ENCODE measurements at places on chromosomes 12 and 14.

- DNase-seq = no peak
Observed at GRCh38 chr12:124509676-124510300, 57.6 kb downstream of the NCOR2 start.

DNA sequence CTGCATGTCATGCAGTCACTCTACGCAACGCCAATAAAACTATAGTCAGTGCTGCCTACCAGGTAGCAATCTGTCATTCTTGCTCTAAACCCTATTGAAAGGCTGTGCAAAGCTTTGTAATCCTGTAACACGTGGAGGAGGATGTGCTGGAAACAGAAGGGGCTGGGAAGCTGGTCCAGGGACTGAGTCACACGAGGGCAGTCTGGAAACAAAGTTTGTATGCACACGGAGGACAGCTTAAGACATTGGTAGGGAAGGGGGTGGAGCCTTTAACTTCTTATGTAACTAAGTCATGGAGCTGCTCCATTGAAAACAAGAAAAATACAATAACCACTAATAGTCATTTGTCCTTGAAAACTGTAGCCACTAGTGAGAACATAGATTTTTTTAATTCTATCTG lies 128.0 kb downstream of the BCAT1 start:
- no peak for DNase-seq

- DNase-seq = no peak
Observed at GRCh38 chr14:24110060-24110459, 4.5 kb upstream of the DCAF11 start.

DNA sequence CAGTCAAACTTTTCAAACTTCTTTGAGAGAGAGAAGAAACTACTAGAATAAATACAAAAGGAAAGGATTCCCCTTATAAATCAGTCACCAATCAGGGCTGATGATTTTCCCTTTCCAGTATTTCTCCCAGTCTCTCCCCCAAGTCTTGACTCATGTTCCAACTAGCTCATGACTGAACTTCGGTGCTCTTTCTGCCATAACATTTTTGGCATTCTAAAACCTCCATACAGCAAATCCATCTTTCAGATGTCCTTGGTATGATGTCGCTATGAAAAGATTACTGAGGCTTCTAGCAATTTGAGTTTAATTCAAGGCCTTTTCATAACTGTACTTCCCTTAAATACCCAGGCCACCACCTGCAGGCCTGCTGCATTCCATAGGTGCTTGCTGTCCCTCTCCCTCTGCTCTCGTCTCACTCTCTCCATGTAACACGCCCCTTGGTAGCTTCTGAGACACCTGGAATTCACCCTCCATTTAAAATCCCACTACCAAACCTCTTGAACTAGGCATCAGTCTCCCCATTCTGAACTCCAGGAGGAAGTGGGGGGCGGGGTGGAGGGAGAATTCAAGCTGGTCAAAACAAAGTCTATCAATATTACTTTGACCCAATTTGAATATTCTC lies 2.4 kb downstream of the PRKD1 start:
- DNase-seq = peak; percentile 58

DNA sequence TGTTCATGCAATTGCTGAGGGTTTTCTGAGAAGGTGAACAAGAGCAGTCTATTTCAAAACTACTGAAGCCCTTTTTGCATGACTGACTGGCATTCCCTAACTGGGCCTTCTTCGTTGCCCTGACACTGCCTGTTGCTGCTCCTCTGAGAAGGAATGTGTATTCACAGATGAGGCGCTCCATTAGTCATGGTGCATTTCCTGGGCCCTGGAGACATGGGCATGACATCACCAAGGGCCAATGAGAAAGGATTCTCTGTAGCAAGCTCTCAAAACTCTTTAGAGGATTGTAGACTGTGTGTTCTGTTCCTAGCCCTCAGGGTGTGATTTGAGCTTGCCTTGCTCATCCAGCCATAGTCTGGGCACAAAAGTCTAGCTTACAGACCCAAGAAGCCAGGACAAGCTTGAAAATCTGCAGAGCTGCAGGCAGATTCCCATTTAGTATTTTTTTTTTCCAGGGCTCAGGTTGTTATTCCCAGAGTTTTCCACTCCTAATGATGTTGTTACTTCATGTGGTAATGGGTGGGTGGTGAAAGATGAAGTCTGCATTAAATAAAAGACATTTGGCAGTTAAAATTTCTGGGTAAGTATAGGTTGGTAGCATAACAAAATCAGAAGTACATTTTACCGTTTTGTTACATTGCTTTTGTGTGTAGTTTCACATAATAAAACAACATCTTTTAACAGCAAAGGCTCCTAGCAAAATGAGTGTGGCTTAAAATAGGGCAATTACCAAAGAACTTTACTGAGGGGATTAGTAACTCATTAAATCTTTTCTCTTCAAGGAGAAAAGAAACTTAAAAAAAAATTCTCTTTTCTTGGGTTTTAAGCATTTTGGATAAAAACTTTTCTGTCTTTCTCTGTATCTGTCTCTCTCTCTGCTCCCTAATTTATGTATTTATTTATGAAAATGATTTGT lies 318.4 kb downstream of the RAD51B start:
- DNase-seq = peak; percentile 66

GRCh38 chr12:20272801-20273200 lies 95.5 kb upstream of the PDE3A start:
- DNase-seq = no peak

DNA sequence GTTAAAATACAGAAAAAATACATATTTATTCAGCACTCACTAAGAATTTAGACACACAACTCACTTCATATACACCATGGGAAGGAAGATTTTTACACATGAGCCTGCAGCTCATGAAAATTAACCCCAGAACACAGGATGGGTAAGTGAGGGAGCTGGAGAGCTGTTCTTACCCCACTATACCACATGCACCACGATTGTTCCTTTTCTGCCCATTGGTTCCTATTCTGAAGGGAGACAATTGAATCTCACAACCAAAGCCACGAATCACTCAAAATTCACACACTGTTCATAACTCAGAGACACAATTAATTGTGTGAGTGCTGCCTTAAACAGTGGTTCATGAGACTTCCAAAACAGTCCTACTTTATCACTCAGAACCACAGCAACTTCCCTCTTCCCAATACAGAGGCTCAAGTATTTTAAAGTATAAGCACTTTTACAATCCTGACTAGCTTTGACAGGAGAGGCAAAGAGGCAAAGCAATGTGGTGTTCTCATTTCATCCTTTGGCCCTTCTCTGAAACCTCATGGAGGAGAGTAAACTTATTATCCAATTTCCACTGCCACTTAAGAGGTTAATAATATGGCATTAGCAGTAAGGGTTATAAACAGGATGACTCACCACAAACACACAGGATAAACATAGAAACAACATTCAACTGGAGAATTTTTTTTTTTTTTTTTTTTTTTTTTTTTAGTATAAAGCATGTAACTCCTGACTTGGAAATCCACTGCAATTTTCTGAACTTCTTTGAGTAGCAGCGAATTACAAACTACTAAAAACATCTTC lies 59.5 kb downstream of the ITPR2 start:
- DNase-seq = no peak

DNA sequence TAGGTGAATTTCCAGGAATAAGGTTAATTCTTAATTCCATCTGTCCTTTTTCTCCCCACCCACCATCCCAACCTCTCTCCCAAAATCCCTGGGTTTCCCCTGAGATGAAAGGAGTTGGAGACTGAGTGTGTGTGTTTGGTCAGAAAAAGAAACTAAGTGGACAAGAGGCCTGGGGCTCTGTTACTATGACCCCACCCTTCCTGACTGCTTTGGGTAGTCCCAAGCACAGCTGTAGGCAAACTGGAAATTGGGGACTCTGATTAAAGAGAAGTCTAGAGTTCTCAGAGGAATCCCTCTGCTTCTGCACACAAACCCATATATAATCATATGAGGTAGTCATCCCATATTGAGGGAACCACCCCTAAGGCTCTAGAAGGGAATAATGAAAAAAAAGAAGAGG lies 7.0 kb upstream of the HOXC12 start:
- DNase-seq = no peak

GRCh38 chr12:89225808-89226411 lies 126.4 kb downstream of the DUSP6 start:
- peak; percentile 56 for DNase-seq

- no peak for DNase-seq
Observed at GRCh38 chr14:79424462-79424861, 786.8 kb downstream of the DIO2 start.

GRCh38 chr12:92459850-92460249 lies 242.9 kb upstream of the PLEKHG7 start:
- no peak for DNase-seq

- no peak for DNase-seq
Observed at GRCh38 chr12:69345742-69346141, 2.4 kb upstream of the LYZ start.

DNA sequence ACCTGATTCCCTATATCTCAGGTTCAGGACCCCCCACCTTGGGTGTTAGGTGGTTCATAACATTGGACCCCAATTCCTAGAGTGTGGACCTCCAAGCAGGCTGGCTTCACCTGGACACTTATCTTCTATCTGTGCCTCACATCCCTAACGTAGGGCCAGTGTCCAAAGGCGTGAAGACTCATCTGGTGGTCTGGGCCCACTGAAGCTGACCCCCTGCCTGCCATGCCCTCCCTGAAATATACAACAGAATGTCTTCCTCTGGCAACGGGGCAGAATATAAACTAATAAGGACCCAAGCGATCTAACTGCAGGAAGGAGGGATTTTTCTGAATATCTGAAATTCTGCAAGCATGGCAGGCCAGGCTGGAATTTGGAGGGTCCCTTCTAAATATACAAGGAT lies 5.6 kb downstream of the HOXC13 start:
- no peak for DNase-seq

DNA sequence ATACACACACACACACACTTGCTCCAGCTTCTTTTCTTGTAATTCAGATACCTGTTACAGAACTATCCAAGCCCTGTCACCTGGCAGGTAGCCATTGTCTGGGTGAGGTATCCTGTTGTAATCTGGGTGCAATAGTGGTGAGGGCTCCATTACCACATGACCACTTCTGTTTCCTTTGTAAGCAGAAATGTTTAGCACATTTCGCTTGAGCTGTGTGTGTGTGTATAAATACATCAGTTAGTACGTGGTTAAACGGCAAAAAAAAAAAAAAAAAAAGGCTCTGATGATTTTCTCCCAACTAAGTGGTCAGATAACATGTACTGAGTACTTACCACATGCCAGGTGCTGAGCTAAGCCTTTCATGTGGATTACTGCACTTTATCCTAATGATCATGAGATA lies 129.3 kb upstream of the SSTR1 start:
- no peak for DNase-seq

DNA sequence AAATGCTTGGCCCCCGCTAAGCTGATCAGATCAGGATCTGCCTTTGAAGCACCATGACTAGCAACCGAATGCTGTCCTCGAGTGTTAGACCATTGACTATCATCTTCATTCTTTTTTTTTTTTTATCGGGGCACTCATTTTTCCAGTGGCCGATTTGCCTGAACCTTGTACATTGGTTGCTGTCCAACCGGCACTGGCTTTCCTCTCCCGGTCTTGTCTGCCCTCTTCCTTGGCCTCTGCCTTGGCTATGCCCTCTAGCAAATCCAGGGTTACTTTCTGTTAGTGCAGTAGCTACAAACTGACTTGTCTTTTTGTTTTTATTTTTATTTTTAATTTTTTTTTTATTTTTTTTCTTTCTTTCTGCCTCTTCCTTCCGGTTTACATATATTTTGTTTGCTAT lies 102.3 kb downstream of the ALG10 start:
- DNase-seq = no peak

- no peak for DNase-seq
Observed at GRCh38 chr12:66627988-66628317, 50.9 kb downstream of the GRIP1 start.

DNA sequence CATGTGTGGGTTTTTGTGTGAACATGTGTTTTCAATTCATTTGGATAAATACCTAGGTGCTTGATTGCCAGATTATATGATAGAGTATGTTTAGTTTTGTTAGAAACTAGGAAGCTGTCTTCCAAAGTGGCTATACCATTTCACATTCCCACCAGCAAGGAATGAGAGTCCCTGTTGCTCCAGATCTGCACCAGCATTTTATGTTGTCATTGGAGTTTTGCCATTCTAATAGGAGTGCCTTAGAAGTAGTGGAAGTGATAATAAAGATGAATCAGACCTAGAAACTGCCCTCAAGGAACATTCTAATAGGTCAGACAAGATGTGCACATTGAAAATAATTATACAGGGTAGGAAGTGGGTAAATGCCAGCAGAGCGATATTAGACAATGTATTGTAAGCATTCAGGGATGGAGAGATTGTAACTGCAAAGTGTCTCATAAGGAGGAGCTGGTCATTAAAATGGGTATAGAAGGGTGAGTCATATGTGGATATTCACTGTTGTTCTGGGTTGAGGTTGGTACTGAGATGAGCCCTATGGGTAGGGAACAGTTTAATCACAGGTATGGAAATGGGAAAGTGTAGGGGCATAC lies 71.4 kb downstream of the MNAT1 start:
- peak; percentile 66 for DNase-seq

- no peak for DNase-seq
Observed at GRCh38 chr12:22994316-22994675, 369.3 kb downstream of the ETNK1 start.

DNA sequence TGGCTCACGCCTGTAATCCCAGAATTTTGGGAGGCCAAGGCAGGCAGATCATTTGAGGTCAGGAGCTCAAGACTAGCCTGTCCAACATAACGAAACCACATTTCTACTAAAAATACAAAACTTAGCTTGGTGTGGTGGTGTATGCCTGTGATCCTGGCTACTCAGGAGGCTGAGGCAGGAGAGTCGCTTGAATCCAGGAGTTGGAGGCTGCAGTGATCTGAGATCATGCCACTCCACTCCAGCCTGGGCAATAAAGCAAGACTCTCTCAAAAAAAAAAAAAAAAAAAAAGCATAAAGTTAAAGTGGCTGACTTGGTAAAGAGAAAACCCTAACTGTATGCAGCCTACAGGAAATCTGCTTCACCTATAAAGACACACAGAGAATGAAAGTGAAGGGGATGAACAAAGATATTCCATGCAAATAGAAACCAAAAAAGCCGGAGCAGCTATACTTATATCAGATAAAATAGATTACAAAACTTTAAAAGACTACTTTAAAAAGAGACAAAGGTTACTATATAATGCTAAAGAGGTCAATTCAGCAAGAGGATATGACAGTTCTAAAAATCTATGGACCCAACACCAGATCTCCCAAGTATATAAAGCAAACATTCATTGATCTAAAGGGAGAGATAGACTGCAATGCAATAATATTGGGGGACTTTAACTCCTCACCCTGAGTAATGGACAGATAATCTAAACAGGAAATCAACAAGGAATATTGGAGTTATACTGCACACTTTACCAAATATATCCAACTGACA lies 4.1 kb downstream of the CLEC2B start:
- DNase-seq = no peak

DNA sequence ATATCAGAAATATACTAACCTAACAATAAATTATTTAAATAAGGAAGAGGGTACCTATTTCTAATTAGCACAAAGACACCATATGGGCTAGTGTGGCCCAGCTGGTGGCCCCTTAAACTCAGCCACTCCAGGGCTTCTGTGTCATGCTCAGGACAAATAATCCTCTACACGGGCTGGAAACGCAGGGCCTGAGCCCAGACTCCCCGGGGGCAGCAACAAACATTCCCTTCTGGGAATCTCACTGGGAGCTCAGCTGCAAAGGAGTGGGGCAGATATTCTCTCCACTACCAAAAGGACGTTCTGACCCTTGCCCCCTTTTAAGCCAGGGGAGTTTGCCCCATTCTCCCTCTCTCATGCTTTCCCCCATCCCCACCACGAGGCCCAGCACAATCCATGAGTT lies 43.7 kb upstream of the ELK3 start:
- DNase-seq = no peak

Data from fibroblast of skin of left biceps (primary cell).